ENCODE measurements at places on chromosomes 4 and X.

GRCh38 chrX:77444075-77444474 lies 3.1 kb upstream of the FGF16 start:
- DNase-seq, result no peak

DNA sequence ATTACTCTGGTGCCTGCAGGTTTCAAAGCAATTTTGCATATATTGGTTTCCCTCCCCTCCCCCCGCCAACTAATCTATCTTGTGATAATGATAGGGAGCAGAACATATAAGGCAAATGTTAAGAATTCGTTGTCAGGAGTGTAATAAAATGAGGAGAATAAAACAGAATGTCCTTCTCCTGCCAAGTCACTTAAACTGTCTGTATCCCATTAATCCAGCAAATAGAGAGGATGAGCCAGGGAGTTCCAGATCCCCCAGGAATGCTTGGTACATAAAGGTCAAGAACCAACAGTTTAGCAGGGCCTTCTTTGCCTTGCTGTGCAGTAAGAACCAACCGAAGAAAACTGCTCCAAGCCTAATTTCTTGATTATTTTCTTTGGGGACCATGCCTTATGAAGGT lies 141.4 kb downstream of the AMELX start:
- no peak for DNase-seq

DNA sequence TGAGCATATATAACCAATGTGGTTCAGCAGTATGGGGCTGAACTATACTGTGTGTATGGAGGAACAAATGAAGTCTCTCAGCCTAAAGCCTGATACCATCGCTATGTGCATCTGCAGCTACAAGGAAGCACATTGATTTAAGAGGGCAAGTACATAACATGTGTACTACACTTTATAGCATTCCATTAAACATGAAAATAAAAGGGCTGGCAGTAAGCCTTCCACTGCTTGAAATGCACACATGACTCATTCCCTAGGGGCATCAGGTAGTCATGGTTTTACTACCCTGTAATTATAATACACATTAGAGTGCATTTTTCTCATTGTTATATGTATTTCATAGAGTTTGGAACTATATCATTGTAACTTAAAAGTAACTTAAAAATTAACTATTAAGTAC lies 51.2 kb downstream of the SMARCA1 start:
- DNase-seq, result no peak

- no peak for DNase-seq
These were observed 7.4 kb downstream of the AFF1 start for GRCh38 chr4:86942185-86942666.

- DNase-seq, result no peak
These were observed 45.2 kb downstream of the ADH5 start for GRCh38 chr4:99043346-99043745.

DNA sequence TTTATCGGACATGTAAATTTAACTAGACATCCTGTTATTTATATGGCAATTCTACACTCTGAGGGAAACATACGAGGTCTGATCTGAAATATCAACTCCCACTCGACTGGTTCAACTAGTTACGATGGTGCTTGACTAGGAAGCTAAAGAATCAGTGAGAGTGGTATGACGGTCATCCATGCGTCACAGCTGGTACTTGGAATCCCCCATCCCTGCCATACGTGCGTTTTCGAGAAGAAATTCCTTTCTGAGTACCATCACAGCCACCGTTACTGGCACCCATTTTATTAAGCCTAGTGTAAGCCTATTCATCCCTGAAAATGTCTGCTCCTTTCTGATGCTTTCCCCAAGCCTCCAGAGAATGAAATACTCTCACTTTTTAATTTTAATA lies 695 bp upstream of the PIGA start:
- peak; percentile 23 for DNase-seq

- no peak for DNase-seq
These were observed 118.6 kb downstream of the CCSER1 start for GRCh38 chr4:90245837-90246236.

- peak; percentile 50 for DNase-seq
These were observed 9.4 kb downstream of the TMEM187 start for GRCh38 chrX:153981771-153982533.

DNA sequence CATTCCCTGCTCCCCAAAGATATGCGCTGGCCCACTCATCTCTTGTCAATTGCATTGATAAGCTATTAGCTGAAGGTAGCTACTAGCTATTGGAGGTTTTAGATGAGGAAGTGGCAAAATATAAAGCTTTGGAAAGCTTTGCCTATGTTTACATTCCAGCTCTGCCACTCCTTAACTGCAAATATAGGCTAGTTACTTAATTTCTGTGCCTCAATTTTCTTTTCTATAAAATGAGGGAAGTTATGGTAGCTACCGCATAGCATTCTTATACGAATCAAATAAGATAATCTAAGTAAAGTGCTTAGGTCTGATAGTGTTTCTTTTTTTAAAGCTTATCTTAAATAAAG lies 47.7 kb upstream of the RASGEF1B start:
- DNase-seq, result no peak

- no peak for DNase-seq
These were observed 508.7 kb upstream of the HTR2C start for GRCh38 chrX:114075073-114075673.

DNA sequence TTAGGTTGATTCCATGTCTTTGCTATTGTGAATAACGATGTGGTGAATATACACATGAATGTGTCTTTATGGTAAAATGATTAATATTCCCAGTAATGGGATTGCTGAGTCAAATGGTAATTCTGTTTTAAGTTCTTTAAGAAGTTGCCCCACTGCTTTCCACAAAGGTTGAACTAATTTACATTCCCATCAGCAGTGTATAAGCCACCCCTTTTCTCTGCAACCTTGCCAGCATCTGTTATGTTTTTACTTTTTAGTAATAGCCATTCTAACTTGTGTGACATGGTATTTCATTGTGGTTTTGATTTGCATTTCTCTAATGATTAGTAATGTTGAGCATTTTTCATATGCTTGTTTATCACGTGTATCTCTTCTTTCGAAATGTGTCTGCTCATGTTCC lies 503.3 kb downstream of the PCDH18 start:
- DNase-seq, result no peak

- DNase-seq, result no peak
These were observed 2262.0 kb upstream of the TENM3 start for GRCh38 chr4:179981161-179981560.

DNA sequence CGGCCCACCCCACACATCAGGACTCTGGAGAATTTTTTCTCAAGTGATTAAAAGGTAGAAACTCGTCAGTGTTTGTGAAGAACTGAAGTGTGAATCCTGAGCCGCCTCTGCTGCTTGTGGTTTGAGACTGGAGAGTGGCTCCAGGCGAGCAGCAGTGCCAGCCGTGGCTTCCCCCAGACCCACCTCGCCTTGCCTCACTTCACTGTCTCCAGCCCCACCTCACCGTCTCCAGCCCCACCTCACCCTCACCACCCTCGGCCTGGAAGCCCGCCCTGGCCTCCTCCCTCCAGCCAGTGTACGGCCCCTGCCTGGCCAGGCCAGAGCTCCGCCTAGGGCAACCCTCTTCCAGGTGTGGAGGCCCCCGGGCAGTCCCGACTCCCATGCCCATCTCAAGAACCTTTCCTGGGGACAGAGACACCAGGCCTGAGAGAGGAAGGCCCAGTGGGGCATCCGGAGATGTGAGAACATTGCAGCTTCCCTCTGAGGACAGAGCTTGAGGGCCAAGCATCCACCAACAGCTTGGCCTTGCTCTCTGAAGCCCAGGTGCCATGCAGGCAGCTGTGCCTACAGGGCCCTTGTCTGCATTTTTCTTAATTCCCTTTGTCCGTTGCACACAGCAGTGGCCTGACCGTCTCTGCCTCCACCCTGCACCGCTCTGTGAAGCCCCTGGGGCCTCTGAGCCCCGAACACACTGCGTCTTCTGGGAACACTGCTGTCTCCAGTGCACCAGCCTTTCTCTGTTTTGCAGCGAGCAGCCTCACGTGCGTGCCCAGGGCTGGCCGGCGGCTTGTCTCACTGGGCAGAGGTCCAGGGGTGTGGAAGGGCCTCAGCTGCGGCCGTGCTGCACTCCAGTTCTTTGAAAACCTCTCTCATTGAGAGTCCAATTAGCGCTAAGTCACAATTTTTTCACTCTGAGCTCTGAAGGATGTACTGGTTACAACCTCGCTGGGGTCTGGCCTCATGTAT lies 13.8 kb downstream of the SH3BP2 start:
- DNase-seq, result no peak

GRCh38 chrX:116010939-116011338 lies 159.6 kb upstream of the AGTR2 start:
- no peak for DNase-seq

DNA sequence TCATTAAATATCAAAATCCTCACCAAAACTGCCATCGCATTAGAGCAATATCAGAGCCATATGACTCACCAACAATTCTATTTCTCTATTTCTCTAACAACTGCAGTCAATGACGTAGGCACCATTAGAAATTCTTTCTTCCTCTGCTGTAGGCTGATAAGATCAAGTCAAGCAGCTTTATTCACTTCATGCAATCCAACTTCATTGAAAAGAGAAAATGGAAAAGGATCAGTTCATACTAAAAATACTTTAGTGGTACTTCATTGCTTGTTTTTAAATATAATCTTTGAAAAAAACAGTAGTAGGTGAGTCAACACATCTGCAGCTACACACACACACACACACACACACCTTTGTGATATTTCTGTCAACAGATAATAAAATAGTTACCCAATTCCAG lies 345.3 kb upstream of the TENM3 start:
- DNase-seq, result no peak

DNA sequence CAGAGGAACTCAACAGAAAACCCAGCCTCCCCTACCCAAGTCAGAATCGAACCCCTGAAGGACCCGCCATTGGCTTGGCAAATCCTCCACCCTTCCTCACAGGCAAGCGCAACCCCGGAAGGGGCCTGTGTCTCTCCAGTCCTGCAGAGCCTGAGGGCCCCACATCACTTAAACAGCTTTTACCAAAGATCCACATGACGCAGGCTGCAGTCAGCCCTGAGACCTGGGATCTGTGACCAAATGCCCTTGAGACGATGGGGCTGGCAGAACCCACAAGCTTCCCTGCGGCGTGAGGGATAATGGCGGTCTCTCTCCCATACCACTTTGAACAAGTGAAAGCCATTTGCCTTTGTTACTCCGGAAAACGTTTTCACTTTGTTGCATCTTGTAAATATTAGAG lies 54.9 kb downstream of the ACOX3 start:
- no peak for DNase-seq

GRCh38 chr4:26413582-26413981 lies 76.7 kb downstream of the CCKAR start:
- no peak for DNase-seq

DNA sequence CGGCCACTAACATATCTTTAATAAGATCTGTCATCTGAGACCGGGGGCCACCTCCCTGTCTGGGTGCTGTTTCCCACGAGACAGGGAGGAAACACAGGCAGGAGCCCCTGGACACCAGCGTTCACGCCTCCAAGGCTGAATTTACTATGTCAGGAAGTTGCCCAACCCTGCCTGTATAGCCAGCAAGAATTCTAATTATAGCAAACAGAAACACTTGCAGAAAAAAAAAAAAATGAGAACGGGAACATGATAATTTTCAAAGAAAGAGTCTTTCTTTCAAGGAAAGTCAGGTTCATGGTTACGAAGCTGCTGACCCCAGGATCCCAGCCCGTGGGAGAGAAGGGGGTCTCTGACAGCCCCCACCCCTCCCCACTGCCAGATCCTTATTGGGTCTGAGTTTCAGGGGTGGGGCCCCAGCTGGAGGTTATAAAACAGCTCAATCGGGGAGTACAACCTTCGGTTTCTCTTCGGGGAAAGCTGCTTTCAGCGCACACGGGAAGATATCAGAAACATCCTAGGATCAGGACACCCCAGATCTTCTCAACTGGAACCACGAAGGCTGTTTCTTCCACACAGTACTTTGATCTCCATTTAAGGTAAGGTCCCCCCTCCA lies at the start of gene IL3RA:
Gene IL3RA (plus strand): TSS at position 455 of the 613 bp plus-strand sequence. CDS start 4,981 bp downstream, outside the sequence.
- no peak for DNase-seq

DNA sequence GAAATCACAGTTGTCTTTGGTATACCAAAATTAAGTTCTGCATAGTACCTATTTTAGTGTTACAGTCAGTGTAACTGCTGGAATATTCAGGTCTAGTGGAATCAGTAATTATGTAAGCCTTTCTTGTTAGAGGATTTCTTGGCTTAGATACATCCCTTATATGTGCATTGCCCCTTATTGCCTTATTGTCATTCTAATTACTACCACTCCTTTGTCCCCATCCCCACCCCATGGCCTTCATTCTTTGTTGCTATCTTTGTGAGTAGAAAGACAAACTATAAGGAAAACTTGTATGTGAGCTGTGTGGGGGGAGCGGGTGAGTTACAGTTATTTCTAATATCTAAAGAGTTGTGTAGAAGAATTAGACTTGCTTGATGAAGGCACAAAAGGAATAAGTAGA lies 36.9 kb upstream of the RPA4 start:
- DNase-seq, result no peak

- DNase-seq, result no peak
These were observed 22.7 kb upstream of the PLA2G12A start for GRCh38 chr4:109752525-109752924.

DNA sequence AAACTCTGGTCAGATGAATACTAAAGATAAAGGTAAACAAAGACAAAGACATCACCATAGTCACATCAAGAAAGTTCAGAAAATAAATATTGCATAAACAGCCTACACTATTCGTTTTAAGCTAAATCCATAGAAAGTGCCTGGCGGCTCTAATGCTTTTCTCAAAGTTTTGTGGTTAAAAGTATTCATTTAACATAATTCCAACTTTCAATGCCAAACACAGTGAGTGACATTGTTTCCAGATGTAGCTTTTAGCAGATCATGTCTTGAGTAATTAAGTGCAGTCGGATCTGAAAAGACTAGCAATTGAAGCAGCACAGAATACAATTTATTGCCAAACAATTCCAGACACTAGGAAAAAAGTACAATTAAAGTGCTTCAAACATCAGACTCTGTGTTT lies 287.1 kb upstream of the ADGRL3 start:
- no peak for DNase-seq

DNA sequence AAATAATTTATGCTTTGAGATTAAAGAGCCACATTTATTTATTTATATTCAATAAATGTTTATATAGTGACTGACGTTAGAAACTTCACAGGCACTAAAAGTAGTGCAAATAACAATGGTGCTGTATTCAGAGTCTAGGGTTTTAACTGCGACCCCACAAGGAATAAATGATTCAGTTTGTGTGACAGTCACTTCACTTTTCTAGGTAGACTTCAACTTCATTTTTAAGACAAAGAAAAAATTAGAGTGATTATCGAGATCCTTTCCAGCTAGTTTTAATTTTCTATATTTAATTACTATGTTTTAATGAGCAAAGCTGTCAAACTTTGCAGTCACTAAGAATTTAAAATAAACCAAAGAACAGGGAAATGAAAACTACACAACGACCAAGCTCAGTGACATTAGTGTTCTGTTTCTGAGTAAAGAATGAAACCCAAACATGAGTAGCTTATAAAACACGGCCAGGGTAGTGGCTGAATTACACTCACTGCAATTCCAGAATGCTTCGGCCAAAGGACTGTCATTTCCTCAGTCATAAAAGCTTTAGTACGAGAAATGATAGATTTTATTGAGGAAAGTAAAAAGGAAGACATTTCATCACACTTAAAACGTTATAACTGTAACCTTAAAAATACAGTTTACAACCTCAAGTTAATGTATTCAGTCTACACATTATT lies 38.6 kb downstream of the ADGRA3 start:
- no peak for DNase-seq
